ENCODE measurements at places on chromosomes 6 and 20.

DNA sequence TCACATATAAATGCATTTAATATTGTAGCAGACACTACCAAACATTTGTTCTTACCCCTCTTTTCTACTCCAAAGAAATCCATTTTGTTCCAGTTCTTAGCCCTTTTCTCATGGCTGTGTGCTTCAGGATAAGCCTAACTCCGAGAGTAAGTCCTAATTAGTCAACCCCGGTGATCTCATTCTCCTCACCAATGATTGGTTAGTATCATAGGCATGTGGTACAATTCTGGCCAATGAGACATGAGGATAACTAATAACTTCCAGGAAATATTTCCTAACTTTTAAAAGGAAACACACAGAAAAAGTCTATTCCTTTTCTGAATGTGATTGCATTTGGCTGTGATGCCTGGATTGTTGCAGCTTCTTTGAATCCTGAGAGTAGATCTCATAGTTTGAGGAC lies 116.0 kb downstream of the GPR63 start:
- no peak for DNase-seq

- DNase-seq = no peak
Measured at GRCh38 chr6:152954443-152954842, 28.4 kb downstream of the FBXO5 start.

DNA sequence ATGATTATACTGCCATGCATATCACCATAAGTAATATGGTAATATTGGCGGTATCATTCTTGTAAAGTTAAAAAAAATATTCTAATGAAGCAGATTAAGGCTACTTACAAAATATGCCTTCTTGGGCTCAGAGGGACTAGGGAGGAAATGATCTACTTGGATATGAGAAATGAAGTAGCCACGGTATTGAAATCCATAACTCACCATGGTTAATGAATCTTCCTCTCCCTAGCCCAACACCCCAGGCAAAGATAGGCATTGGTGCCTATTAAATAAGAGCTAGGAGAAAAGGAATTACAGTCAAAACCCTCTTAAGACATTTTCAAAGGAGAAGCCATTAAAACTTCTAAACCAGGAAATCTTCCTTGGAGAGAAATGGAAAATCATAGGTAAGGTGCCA lies 280.5 kb downstream of the TFAP2B start:
- DNase-seq = no peak

DNA sequence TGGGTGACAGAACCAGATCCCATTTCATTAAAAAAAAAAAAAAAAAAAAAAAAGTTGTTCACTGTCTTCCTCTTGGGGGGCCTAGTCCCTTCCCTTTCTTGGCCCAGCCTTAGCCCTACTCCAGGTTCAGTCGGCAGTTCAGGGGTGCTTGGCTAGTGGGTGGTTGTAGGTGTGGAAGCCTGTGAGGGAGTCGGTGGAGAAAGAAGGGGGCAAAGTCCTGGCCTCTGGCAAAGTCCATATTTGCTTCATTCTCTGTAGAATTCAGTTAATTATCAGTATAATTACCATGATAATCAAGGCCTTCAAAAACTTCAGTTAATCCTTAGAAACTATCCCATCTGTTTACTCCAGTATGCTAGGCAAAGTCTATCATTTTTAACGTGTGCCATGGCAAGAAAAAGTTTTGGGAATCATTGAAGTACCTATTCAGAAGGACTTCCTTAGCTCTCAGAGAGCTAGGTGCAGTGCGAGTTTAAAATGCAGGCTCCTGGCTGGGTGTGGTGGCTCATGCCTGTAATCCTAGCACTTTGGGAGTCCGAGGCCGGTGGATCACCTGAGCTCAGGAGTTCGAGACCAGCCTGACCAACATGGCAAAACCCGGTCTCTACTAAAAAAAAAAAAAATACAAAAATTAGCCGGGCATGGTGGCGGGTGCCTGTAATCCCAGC lies 205.7 kb upstream of the ARG1 start:
- no peak for DNase-seq

DNA sequence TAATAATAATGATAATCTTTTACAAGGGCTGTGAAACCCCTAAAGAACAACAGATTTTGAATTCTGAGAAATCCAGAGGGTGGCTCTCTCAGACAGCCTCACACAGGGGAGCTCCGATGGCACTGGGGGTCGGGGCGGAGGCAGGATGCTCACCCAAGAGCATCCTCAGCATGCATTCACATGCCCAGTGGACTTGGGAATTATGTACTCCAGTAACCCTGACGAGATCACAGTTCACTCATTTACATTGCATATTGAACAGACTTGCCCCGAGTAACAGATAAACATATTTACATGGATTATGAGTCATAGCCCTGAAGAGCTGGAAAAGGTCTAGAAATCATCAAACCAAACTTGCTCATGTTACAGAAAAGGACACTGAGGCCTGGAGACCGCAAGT lies 482.7 kb upstream of the JARID2 start:
- DNase-seq = peak; percentile 59

DNA sequence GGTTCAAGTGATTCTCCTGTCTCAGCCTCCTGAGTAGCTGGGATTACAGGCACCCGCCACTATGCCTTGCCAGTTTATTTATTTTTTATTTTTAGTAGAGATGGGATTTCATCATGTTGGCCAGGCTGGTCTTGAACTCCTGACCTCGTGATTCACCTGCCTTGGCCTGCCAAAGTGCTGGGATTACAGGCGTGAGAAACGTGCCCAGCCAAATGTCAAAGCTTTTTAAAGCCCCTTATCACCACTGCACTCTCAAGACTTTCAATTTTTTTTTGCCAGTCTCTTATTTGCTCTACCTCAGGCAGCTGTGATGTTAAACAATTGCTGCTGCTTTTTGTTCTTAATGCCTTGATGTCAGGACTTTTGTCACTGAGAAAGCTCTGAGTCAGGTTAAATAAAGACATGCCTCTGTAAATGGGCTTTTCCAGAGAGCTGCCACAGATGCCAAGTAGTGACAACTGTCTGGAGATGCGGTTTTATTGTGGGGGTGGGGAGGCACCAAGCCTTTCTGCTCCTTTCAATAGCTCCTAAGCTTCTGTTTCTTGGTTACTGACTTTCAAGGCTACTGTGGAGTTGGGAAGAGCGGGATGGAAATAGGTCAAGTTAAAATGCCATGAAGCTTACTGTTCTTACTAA lies 29.2 kb downstream of the RSPH3 start:
- no peak for DNase-seq
